Activated effector memory CD4-positive, alpha-beta T cell treated with anti-CD3 and anti-CD28 coated beads, Interleukin-2, amount 50 U/mL, for 16 hours (primary cell): ENCODE measurements at places on chromosomes 3 and 15.

DNA sequence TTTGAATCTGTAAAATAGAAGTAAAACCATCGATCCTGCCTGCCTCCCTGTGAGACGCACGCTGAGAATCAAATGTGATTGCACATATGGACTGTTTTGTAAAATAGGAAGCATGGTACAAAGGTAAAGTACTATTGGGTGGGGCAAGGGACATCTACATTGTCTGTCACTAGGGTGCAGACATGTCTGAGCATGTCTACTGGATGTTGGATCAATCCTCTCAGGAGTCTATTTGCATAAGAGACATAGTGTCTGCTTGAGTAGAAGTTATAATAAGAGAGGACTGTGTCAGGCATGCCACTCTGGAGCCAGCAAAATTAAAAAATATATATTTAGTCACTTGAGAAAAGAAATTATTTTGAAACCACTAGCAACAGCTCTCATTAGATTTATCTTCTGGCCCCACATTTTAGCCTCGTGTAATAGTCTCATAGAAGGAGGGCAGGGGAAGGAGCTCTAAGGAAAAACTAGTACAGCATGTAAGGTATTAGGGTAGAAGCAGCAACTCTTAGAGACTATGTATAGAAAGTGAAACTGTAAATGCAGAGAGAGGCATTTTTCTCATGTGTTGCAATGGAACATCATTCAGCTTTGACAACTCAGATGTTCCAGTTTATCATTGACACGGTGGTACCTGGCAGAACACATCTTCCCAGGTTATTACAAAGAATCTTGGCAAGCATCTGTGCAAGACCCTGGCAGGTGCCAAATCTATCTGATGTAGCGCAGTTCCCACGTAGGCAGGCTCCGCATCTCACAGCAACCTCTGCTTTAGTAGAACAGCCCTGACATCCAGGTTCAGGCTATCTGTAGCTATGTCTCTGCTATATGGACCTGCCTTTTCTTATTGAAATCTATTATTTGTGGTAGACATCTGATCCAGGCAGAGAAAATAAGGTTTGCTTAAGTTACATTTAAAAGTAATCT is 85.2 kb upstream of the CHL1 start:
- no peak for DNase-seq

GRCh38 chr3:16124636-16125035 is 49.8 kb upstream of the GALNT15 start:
- DNase-seq, result no peak

DNA sequence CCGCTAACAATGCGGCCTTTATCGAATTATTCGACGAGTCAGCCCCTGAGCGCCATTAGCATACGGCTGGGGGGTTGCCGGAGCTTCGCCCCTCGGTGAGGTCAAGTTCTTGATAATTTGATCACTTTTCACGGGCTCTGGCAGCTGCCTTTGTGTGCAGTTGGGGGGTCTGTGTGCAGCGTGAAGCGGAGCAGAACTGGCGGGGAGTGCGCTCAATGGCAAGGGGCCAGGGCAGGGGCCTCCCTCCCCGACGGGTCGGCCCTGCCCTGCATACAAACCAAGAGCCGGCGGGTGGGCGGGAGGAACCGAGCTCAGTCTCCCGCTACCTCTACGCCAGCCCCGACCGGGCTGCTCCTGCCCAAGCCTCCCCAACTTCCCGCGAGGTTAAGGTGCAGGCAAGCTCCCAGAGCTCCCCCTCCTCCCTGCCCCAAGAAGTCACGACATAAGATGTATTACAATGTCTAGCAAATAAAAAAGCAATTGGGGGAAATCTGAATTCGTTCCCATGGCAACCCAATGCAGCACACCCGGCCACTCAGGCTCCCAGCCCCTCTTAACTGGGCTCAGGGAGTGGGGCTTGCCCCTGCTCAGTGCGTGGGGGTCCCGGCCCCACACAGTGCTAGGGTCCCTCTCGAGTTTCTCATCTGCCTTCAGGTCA is 34.1 kb upstream of the POLG start:
- no peak for DNase-seq

DNA sequence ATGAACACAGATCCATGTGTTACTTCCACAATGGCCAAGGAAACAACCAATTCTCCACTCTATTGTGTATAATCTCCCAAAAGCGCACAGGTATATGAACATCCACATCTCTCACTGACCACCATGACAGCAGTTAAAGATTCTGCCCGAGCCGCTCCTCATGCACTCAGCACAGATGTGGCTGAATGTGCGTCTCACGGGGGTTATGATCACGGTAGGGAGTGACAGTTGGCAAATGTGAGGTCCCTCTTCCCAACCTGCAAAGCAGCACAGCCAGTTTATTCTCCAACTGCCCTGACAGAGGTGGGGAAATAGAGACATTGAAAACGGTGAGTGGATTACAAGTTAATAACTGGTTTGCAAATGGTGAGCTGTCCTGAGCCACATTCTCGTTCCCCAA is 17.6 kb downstream of the FOXP1 start:
- DNase-seq, result no peak

GRCh38 chr3:189138901-189139610 is 32.7 kb upstream of the TPRG1 start:
- DNase-seq, result no peak
